ENCODE measurements at places on chromosomes 7 and 10.
A peak's percentile ranks its signal among the peaks of the same experiment; 100 is the strongest.

DNA sequence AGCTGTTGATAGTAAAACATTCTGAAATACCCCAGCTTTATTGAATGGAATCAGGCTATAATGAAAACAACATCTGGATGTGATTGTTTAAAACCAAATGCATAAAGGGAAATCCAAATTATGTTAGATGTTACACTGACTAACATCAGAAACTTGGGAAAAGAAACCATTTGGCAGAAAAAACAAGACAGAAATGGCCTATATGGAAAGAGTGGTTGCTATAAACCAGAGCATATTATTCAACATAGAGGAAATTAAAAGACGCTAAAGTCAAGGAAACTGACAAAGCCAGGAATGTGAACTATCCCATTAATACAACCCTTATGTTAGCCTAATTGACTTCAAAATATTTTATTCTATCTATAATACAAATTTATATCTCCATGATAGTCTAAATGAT, 53.0 kb upstream of the CABCOCO1 start:
- peaks cover 18% of the 10 kb centered on the region for H3K27me3 ChIP-seq
- H3K27ac ChIP-seq = no peak overlapping the region
- DNase-seq = no peak
- no peaks in the 10 kb centered on the region for H3K4me1 ChIP-seq
- no peak overlapping the region for H3K4me3 ChIP-seq

GRCh38 chr10:51876503-51876902, 177.1 kb upstream of the CSTF2T start:
- no peaks in the 10 kb centered on the region for H3K27me3 ChIP-seq
- peaks cover 4% of the 10 kb centered on the region for H3K4me1 ChIP-seq
- no peak overlapping the region for H3K4me3 ChIP-seq
- no peak for DNase-seq
- no peaks in the 10 kb centered on the region for H3K36me3 ChIP-seq

- H3K4me3 ChIP-seq = no peak overlapping the region
- H3K4me1 ChIP-seq = no peaks in the 10 kb centered on the region
- H3K36me3 ChIP-seq = no peaks in the 10 kb centered on the region
- H3K27ac ChIP-seq = no peak overlapping the region
- no peaks in the 10 kb centered on the region for H3K27me3 ChIP-seq
- no peak for DNase-seq
These were observed 22.2 kb downstream of the CADPS2 start for GRCh38 chr7:122864016-122864415.

GRCh38 chr7:101900103-101900502, 82.7 kb downstream of the CUX1 start:
- H3K27me3 ChIP-seq = no peaks in the 10 kb centered on the region
- no peak overlapping the region for H3K27ac ChIP-seq
- H3K4me1 ChIP-seq = peaks cover 15% of the 10 kb centered on the region
- no peak for DNase-seq
- H3K36me3 ChIP-seq = no peaks in the 10 kb centered on the region

DNA sequence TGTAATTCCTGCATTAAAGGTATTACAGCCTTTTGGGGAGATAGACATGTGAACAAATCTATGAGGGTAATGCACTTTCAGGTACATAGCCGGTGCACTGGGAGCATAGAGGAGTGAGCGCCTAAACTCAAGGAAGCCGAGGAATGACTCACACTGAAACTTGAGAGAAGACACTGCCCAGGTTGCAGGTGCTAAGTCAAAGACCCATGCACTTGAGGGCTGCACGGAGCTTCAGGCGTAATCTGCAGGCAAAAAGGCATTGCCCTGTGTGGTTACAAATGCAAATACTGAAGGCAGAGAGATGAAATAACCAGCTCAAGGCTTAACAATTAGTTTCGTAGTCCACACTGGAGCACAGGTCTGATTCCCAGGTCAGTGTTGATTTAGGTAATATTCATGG, 51.0 kb upstream of the OSBPL3 start:
- H3K4me3 ChIP-seq = no peak overlapping the region
- H3K27ac ChIP-seq = no peak overlapping the region
- peaks cover 52% of the 10 kb centered on the region for H3K4me1 ChIP-seq
- H3K27me3 ChIP-seq = no peaks in the 10 kb centered on the region
- DNase-seq = no peak

DNA sequence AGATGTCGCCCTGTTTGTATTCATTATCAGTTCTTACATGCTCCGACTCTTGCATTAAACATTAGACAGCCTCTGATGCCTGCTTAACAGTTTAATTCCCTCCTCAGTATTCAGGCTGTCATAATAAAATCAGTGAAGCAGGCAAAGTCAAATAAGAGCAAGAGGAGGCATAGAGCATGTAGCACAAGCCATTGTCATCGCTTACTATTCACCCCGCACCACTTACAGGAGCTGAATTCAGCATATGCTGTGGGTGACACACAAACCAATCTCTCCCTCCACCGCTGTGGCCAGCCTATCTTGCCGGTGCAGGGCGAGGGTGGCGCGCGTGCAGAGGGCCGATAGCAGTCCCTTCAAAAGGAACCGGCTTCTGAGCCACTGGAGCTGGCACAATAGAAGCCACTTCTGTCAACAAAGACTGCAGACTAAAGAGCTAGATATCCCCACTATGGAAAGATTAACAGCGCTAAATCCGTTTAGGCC, 433.2 kb upstream of the MGMT start:
- H3K36me3 ChIP-seq = no peaks in the 10 kb centered on the region
- H3K4me3 ChIP-seq = no peak overlapping the region
- no peak for DNase-seq
- H3K4me1 ChIP-seq = peaks cover 15% of the 10 kb centered on the region
- no peak overlapping the region for H3K27ac ChIP-seq

DNA sequence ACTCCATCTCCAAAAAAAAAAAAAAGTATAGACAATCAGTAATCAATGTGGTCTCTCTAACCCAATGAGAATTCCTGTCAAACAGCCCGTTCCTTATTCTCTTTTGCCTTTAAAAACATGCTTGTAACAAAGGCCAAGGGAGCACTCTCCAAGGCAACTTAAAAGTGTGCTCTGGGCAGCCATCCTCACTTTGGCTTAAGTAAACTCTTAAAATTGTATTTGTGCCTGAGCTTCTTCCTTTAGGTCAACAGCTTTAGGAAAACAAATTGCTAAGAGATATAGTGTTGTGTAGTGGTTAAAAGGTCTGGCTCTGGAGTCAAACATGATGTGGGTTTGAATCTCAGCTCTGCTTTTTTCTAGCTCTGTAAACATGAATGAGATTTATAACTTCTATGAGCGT, 13.9 kb upstream of the EPC1 start:
- H3K27ac ChIP-seq = peak overlapping the region; percentile 68
- peaks cover 14% of the 10 kb centered on the region for H3K36me3 ChIP-seq
- H3K27me3 ChIP-seq = no peaks in the 10 kb centered on the region
- no peak for DNase-seq
- H3K4me3 ChIP-seq = no peak overlapping the region

GRCh38 chr10:86773498-86773897, 17.1 kb downstream of the BMPR1A start:
- H3K36me3 ChIP-seq = no peaks in the 10 kb centered on the region
- no peak overlapping the region for H3K27ac ChIP-seq
- peaks cover 37% of the 10 kb centered on the region for H3K4me1 ChIP-seq
- H3K27me3 ChIP-seq = no peaks in the 10 kb centered on the region
- H3K4me3 ChIP-seq = no peak overlapping the region
